ENCODE measurements at places on chromosomes 4 and X. TPM values are rescaled to one million over a fixed set of nuclear protein-coding genes. Genes with fewer than 3 reads are reported as not detected.
A peak's percentile ranks its signal among the peaks of the same experiment; 100 is the strongest.

- DNase-seq: peak; percentile 99
Measured at GRCh38 chr4:140523857-140524742, at the start of gene ELMOD2. Gene ELMOD2, plus strand, starts transcription at chr4:140524168. Its CDS starts 1,261 bp downstream, at chr4:140525429.

Gene CFAP299
- not detected for total RNA-seq

Gene LINC00632
- 2.7 TPM for total RNA-seq

- no peak for DNase-seq
Measured at GRCh38 chr4:88356771-88357170, 21.9 kb upstream of the HERC6 start.

GRCh38 chrX:9342561-9343051 is 122.3 kb upstream of the TBL1X start:
- peak; percentile 44 for DNase-seq

DNA sequence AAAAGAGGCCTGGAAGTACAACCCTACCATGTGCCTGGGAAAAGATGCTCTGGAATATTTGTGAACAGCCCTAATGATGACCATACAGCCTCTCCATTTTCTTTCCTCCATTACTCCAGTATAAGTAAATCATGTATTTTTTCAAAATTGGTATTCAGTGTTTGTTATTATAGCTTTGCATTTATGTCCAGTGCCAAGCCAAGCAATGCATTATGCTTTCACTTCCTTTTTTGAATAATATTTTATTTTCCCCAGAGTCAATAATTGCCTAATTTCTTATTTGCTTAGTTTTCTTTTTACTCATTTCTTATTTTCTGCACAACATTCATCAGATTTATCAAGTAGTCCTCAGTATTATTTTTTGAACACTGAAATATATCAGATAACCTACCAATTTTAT is 49.3 kb upstream of the EOLA2 start:
- no peak for DNase-seq

Gene RHOXF2B
- total RNA-seq: not detected

- no peak for DNase-seq
Measured at GRCh38 chr4:41418444-41418843, 119.5 kb upstream of the LIMCH1 start.

- no peak for DNase-seq
Measured at GRCh38 chr4:54527532-54527931, 130.2 kb upstream of the KIT start.

DNA sequence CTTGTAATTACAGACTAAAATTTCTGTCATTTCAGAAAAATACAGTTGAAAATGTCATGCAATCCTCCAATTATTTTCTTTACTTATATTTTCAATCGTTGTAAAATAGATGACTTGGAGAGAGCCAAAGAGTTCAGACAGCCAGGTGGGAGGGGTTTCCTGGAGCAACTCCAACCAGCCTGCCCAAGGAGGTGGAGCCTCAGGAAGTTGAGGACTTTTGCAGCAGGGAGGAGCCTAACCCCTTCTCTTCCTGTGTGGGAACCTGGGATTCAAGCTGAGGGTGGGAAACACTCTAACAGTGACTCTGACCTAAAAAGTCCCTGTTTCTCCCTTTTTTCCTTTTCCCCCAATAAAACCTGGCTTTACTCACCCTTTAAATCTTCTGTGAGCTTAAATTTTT is 72.2 kb upstream of the GABRG1 start:
- DNase-seq: no peak

DNA sequence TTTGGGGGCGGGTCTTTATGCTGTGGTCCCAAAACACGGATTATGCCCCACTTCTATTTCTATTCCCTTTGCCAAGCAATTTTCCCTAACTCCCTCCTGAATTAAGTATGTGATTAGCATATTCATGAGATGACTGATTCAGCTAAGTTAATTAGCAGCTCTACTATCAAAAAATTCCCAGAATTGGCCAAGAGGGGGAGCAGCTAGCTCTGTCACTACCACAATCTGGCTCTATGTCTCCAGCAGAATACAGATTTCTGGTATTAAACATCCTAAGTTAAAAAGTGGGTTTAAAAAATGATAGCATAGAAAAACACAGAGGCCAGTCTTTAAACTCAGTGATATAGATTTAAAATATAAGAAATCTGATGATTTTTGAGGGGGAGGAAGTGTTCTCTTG is 80.3 kb downstream of the GPC4 start:
- DNase-seq: no peak

- no peak for DNase-seq
Measured at GRCh38 chrX:136156560-136157117, 9.3 kb downstream of the FHL1 start.

Gene FRMPD4
- not detected for total RNA-seq

- no peak for DNase-seq
Measured at GRCh38 chrX:153703036-153703370, 15.3 kb downstream of the SLC6A8 start.

DNA sequence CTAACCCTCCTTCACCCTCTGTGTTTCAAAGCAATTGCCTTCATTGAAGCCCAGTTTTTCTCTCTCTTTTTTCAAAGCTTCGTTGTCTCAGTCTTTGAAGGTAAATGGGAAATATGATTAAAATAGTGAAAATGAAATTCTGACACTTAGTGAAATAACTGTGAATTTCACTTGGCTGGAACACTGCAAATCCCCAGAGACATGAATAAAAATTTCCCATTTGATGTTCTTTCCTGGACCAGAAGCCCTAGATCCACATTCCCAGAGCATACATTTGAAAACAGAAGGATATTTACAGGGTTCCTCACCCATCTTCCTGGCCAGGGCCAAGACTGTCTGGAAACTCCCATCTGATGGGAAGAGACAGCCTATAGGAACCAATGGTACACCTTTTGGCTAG is 45.0 kb downstream of the SLC2A9 start:
- no peak for DNase-seq

DNA sequence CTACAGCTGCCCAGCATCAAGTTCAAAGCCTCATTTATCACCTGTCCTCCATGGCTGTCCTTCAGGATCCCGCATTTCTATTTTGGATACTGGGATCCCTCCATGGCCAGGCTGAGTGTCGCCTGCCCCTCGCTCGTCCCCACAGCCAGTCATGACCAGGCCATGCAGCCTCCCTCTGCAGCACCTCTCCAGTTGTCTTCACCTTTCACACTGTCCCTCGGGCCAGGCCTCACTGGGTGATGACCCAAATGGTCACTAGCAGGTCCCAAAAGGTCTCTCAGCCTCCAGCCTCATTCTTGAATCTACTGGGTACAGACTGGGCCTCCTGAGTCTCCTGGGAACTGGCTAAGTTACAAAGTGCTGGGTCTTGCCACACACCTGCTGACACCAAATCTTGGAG is 48.7 kb upstream of the HELT start:
- DNase-seq: no peak

DNA sequence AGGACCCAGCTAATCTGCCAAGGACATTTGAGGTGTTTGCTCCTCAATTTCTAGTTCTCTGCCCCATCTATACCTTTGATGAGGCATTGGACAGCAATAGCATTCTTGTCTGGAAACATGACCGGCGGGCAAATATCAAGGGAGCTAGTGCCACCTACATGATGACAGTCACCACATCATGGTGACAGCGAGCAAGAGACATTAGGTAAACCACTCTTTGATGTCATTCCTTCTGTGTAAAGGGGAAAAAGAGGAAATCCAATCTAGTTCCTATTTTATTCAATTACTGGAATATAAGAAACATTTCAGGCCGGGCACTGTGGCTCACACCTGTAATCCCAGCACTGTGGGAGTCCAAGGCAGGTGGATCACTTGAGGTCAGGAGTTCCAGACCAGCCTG is 20.7 kb upstream of the IL13RA1 start:
- DNase-seq: no peak

- no peak for DNase-seq
Measured at GRCh38 chr4:6568689-6569332, 6.2 kb upstream of the MAN2B2 start.

Gene HPSE
- total RNA-seq: 6.1 TPM

Measured in T-cell (primary cell).